ENCODE measurements at places on chromosomes 6 and 20.

DNA sequence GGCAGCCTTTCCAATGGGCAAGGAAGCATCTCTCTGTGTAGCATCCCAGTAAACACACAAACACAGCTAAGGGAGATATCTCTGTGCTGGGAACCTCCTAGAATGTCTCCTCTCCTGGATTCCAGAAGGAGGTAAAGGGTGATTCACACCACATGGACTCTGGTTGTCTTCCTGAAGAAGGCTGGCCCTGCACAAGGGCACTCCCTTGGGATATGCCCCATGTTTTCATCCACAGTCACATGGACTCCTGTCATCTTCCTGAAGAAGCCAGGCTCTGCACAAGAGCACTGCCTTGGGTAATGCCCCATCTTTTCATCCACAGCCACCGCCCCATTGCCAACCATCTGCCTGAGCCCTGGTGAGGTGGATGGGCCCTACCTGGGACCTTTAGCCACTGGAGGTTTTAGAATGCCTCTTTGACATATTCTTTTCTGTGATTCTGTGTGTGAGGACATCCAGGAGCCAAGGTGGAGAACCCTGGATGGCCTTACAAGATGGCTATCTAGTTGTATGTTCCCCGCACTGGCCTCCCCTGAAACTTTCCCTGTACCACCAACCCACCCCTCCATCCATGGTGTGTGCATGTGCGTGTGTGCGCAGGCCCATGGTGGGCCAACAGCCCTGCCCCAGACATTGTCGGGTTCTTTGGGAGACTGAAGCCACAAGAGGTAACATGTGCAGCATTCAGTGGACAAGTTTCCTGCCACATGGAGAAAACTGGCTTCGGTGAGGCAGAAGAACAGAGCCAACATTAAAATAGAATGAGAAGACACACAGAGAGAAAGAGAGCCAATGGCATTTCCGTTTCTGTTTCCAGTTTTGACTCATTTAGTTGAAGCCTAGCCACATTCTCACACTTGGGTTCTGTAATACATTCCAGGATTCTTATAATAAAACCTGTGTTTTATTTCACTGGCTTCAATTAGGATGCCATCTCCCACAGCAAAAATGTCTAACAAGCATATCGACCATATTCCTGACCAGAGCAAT lies 110.2 kb upstream of the CST7 start:
- DNase-seq, result no peak

GRCh38 chr6:21431526-21431925 lies 162.0 kb upstream of the SOX4 start:
- no peak for DNase-seq

DNA sequence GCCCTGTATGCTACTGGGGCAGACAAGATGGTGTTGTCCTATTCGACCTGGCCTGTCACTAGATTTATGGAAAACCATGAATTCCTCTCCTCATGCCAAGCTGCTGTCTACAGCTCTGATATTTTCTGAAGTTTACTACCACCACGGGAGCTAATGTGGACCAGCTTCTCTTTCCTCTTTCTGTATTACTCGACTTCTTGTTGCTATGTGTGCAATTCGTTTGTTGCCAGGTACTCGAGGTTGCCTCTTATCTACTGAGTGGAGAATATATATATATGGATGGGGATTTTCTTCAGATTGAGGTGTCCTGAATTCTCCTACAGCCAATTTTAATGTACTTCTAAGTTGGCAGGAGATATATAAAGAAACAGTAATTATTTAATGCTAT lies 34.7 kb downstream of the MAN1A1 start:
- DNase-seq, result no peak

DNA sequence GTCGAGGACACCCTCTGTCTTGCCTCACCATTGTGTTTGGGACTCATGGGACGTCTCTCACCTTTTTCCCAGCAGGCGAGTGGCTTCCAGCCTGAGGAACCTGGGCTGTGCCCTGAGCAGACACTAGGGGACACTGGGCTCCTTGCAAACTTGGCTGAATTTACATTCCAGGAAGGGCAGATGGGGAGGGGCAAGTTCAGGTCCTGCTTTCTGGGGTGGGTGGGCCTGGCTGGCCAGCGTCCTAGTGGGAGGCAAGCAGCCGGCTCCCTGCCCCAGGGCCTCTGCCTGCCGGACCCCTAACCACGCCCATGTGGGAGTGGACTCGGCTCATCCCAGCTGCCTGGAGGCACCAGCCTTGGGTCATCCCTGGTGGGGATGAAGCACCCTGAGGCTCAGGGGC lies 48.2 kb upstream of the MLN start:
- DNase-seq, result peak; percentile 61

GRCh38 chr6:84847390-84848160 lies 83.2 kb upstream of the TBX18 start:
- DNase-seq, result no peak

DNA sequence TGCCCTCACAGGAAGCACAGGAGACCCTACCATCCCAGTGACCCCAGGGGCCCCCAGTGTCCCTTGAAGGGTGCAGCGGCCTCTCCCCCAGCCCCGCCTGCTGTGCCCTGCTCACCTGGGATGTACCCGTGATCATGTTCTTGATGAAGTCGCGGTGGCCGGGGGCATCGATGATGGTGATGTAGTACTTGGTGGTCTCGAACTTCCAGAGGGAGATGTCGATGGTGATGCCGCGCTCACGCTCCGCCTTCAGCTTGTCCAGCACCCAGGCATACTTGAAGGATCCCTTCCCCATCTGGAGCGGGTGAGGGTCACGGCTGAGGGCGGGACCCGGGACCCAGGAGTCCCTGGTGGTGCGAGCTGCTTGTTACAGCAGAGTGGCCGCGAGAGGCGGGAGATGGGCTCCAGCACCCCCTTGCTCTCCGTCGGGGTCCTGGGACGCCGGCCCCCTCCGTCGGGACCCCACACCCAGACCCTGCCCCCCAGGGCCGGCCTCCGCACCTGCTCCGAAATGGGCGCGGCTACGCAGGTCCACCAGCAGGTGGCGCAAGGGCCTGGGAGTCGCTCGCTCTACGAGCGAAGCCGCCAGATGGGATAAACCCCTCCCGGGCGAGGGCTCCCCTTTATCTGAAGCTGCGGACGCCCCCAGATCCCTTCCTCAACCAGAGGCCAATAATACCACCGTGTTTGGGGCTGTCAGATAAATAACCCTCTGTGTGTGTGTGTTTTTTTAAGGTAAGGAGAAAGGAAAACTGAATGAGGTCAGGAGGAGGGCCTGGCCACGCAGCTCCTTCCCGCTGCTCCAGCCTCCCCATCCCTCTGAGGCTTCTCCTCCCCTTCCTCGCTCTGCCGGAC lies 2.9 kb downstream of the EEF1A2 start:
- no peak for DNase-seq

GRCh38 chr20:35975576-35976373 lies 7.4 kb downstream of the CNBD2 start:
- DNase-seq, result no peak

DNA sequence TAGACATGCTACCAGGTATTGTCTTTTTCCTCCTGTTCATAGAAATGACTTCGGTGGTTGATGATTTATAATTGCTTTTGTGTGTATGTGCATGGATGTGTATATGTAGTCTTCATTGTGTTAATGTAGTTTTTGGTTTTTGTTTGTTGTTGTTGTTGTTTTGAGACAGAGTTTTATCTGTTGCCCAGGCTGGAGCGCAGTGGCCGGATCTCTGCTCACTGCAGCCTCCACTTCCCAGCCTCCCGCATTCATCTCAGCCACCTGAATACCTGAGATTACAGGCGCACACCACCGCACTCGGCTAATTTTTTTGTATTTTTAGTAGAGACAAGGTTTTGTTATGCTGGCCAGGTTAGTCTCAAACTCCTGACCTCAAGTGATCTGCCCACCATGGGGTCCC lies 75.2 kb downstream of the HFE start:
- no peak for DNase-seq

DNA sequence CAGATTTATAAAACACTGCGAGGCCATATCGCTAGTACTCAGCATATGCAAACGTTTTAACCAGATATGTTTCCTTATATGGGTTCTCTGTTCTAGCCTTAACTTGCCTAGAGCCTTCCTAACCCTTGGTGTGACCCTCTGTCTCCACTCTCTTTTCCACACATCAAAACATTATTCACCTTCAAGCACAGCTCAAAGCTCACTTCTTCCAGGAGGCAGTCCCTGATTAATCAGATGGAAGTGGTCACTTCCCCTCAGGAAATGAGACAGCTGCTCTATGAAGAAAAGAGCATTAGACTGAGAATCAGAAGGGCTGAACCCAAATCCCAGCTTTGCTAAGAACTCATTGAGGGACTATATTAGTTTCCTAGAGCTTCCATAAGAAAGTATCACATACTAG lies 39.8 kb upstream of the SLC17A4 start:
- DNase-seq, result no peak

DNA sequence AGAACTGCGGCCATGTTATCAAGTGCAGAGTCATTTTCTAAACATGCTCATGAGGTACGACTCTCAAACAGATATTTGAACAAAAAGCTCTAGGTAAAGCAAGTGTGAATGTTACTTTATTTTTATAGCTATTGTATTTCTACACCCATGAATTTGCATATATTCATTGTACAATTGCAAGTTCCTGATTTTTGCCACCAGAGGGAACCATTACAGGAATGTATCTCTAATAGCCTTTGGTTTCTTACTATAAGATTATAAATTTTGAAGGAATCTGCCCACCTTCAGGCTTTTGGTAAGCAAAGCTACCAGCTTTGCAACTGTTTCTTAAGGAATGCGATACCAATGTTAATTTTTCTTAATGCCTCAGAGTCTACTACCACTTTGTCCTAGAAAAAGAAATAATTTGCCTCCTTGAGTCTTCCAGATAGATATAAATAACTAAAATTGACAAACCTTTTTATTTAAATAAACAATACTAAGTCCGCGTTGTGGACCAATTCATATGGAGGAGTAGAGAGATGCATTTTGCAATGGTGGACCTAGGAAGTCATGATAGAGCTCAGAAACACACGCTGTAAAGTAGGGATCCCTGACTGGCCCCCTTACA lies 125.4 kb upstream of the SAMD5 start:
- no peak for DNase-seq

- DNase-seq, result no peak
These were observed 526.0 kb downstream of the UTRN start for GRCh38 chr6:144811140-144811539.

DNA sequence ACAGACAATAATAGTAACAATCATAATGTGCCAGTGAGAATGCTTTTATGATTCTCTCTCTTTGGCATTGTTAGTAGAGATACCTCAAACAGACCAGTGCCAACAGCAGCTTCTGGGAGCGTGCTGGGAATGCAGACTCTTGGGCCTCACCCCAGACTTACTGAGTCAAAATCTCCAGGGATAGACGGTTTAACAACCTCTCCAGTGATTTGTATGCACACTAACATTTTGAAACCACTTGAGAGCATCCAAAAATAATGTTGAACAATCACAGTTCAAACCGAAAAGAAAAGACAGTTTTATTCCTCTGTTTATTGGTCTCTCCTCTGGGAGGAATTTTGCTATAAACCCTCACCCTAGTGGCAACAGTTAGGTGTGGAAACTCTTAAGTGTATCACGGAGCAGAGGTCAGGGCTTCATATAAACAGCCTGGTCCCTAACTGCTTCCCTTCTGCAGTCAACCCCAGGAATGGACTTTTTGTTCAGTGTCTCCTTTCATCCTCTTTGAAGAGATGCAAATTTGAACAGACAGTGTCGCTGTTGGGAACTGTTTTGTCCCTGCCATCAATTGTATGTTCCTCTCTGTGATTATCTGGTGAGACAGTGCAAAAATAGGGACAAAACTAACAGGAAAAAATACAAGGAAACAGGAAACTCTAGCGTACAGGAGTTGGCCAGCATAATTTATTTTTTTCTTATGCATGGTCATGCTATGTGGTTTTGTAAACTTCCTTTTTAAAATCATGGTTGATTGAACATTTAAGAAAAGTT lies 162.4 kb upstream of the BTBD3 start:
- no peak for DNase-seq

GRCh38 chr20:17659801-17660200 lies 22.2 kb downstream of the RRBP1 start:
- no peak for DNase-seq

- no peak for DNase-seq
These were observed 129.5 kb upstream of the SULF2 start for GRCh38 chr20:47914792-47915191.

DNA sequence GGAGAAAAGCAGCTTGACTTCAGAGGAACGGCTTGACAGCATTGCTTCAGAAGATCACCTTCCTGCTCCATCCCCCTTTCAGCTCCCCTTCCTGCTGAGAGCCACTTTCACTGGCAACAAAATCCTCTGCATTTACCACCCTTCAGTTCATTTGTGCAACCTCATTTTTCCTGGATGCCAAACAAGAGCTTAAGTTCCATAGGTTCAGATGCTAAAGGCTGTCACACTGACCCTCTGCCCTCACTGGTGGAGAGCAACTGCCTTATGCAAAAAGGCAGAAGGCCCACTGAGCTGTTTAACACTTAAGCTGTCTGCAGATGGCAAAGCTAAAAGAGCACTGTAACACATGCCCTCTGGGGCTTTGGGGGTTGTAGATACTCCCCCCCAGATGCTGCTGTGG lies 131.2 kb upstream of the SPACA1 start:
- no peak for DNase-seq

DNA sequence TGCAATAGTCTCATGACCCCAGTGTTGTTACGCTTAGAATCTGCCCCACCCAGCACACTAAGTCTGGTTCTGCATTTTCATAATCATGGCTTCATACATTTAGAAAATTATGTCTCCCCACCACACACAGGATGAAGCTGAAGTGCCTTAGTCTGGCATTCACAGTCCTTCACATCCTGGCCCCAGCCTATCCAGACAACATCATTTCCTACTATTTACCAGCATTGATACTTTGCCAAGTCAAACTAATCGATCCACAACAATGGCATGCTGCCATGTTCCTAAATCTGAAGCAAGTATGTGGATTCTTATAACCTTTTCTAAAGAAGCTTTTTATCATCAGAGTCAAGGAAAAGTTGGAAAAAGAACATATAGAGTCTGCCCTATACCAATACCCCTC lies 132.4 kb upstream of the FBXL4 start:
- DNase-seq, result no peak

DNA sequence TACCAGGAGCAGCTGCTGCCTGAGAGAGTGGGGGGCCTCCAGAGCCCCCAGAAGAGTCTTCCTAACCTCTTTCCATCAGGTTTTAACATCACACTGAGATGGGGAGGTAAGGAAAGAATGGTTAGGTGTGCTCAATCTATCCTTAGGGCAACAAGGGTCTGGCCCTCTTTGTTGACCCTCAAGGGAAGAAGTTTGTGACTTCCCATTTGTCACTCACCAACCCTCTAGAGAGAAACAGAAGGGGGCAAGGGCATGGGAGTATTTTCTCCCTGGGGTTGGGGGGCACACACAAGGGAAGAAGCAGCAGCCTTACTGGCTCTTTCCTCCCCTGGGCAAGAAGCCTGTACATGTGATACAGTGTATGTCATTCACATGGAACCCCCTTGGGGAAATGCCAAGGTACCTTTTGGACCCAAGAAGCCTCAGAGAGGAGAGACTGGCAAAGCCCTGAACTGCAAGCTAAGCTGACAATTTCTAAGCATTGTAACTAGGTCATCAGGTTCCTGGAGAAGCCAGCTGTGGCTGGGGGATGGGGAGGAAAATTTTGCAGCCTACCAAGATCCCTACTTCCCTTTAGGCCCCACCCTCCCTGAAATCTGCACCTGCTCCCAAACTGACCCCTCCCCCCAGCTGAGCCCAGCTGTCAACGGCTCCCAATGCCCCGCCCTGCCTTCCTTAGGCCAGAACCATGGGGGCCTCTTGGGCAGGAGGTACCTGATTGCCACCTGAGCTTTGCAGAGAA lies 14.5 kb downstream of the BCL2L1 start:
- no peak for DNase-seq
